ENCODE measurements at places on chromosomes 7 and 10.

- DNase-seq: no peak
These were observed 364.7 kb upstream of the NFE2L3 start for GRCh38 chr7:25787336-25787735.

DNA sequence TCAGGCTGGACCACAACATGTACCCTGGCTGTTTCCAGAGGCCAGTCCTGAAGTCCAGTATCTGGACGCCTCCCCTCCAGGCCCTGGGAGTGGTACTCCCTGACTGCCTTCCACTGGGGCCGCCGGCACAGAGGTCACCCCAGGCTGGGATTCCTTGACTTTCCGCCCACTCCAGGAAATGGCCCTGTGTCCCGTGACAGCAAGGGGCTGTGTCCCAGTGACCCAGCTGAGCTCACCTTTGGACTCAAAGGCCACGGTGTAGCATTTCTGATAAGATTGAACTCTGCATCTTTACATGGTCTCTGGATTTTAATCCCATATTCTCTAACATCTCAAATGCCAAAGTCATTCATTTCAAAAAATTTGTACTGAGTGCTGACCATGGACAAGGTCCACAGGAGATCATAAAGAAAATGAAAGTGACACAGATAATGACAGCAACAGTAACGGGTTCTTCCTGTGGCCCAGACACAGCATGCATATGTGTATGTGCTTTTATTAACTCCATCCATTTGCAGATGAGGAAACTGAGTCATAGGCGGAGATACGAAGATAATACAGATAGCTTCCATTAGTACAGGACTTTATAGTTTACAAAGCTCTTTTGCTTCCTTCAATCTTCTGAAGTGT is 5.4 kb downstream of the ADAMTS14 start:
- no peak for DNase-seq

- DNase-seq: no peak
These were observed 285.5 kb downstream of the TWIST1 start for GRCh38 chr7:18831943-18832342.

- no peak for DNase-seq
These were observed 4.2 kb downstream of the CCL24 start for GRCh38 chr7:75809396-75809795.

- DNase-seq: no peak
These were observed 173.6 kb downstream of the PRKCQ start for GRCh38 chr10:6406220-6407033.

DNA sequence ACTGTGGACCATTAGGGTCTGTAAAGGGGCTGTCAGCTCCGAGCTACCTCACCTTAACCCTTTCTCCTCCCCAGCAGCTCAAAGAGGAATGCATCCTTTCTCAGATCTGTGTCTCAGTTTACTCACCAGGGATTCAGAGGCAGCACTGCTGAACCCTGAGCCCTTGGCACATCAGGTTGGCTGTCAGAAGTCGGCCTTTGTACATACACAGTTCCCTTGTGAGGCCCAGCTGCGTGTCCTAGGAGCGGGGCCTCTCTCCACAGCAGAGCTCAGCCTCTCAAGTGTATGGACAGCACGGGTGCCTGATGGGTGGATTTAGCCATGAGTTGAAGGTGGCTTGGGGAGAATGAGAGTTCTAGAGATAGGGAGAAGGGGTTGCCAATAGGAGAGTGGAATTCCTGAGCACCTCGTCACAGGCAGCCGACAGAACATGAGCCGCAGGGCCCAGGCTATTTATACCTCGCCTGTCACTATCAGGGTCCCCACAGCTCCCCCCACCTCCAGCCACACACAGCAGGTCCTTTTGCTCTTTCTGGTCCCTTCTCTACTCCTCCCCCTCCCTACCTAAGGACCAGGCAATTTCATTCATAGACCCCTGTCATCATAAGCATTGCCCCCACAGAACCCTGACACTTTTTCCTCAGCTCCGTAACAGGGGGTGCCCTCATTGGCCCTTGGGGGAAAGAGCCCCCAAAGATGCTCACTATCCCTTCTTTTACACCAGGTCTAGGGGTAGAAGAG is 2.1 kb upstream of the FLNC start:
- no peak for DNase-seq

DNA sequence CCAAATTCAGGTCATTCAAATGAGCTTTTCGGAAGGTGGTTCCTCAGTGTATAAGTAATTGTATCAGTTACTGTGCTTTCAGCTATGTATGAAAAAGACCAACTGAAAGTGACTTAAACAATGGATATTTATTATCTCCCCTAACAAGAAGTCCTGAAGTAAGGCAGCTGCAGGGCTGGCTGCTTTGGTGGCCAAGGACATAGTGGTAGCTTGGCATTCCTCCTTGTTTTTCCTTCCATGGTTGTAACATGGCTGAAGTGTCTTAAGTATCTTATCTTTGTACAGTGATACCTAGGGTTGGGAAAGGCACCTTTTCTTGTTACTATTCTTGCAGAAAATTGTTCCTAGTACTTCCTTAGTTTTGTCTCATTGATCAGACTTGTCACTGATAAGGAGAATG is 21.4 kb downstream of the EXOC4 start:
- no peak for DNase-seq

GRCh38 chr7:148584154-148584827 is 6.3 kb upstream of the C7orf33 start:
- no peak for DNase-seq

DNA sequence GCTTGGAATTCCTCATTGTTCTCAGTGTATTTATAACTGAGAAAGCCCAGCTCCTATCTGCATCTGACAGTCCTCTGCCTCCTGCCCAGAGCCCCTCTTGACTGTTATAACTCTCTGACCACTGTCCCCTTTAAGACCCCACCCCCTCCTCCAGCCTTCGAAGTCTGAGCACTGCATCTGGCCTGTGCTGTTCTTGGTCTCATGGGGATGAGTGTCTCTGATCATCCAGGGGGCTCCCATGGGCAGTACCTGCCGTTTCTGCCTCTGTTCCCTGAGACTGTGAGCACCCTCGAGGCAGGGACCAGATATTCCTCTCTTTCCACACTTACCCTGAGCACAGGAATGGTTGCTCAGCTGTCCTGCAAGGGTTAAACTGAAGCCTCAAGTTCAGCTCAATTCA is 7.7 kb downstream of the GHRHR start:
- DNase-seq: no peak

- DNase-seq: no peak
These were observed 141.8 kb upstream of the GPR22 start for GRCh38 chr7:107327986-107328569.

GRCh38 chr10:48417374-48417773 is 110.9 kb downstream of the MAPK8 start:
- DNase-seq: no peak

- no peak for DNase-seq
These were observed 613.8 kb downstream of the PHTF2 start for GRCh38 chr7:78412216-78412858.

GRCh38 chr7:85508642-85509410 is 322.0 kb upstream of the SEMA3D start:
- DNase-seq: no peak

DNA sequence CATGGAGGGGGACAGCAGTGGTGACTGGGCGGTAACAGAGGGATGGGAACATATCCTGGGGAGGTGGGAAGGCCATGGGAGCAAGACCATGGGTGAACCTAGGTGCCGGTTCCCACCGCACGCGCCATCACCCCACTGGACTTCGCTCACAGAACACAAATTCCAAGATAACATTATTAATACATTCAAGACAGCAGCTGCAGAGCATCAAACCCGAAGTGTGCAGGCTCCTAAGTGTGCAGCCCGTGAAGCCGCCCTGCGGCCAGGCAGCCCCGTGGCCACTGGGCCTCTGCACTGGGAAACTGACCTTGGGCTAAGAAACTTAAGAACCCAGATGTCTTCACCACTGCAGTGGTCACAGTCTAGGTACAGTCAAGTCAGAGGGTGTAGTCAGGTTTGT is 42.8 kb upstream of the ZRANB1 start:
- no peak for DNase-seq

DNA sequence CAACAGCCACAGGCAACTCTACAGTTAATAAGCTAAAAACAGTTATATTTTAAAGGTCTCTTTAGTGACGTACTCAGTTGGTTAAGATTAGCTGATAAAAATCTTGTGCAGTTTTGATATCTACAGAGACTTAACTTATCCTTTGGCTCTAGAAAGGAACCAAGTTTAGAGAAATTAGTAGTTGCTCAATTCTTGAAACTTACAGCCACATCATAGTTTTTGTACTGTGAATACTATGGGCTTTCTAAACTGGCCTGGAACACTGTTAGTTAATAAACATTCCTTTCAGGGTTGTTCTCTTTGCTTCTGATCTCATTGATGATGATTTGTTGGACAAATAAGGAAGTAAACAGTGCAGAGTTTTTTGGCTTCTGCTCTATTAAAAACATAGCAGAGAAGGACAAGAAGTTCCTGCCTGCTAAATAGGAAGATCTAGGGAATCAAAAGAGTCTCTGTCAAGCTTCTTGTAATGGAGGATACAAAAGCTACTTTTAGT is 73.1 kb downstream of the MKLN1 start:
- no peak for DNase-seq

GRCh38 chr10:10545771-10546170 is 471.9 kb upstream of the CELF2 start:
- no peak for DNase-seq

DNA sequence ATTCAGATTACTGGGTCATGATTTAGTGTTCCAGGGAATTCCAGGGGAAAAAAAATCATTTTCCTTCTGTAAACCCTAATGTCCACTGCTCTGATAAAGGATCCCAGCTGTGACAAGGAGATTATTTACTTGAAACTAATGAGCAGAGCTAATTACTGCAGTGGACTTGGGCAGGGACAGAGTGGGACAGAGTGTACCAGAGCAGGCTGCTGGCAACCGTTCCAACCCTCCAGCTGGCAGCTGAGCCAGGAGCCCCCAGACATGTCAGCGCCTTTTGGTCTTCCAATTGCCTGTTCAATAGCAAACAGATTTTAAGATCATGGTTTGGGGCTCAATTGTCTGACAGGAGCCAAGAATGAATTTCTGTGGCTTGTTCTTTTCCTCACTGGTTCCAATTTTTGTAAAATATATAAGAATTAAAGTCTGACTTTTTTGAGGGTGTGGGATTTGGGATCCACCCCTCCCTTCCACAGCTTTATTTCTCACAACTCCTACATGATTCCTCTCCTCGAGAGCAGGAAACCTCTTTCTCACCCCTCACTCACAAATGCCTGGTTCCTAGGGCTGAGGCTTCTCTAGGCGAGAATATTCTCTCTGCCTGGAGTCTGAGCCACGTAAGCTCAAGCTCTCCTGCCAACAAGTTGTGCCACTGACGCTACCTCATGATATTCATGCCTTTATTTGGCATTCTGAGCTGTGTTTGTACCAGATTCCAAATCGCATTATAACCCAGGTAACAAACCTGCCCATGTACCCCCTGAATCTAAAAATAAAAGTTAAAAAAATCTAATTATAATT is 20.6 kb upstream of the FAM180A start:
- DNase-seq: no peak

DNA sequence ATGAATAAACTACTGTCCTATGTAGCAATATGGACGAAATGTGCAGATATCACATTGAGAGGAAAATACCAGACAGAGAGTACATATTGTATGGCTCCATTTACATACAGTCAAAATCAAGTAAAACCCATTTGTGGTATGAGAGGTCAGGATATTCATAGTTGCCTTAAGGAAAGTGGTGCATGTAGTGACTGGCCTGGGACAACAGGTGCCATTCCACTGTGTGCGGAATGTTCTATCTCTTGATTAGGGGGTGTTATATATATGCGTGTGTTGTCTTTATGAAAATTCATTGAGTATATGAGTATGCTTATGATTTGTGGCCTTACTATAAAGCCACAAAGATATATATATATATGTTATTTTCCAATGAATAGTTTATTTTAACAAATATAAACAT is 964.0 kb downstream of the SORCS3 start:
- no peak for DNase-seq

GRCh38 chr10:119940487-119940886 is 48.0 kb downstream of the SEC23IP start:
- no peak for DNase-seq

DNA sequence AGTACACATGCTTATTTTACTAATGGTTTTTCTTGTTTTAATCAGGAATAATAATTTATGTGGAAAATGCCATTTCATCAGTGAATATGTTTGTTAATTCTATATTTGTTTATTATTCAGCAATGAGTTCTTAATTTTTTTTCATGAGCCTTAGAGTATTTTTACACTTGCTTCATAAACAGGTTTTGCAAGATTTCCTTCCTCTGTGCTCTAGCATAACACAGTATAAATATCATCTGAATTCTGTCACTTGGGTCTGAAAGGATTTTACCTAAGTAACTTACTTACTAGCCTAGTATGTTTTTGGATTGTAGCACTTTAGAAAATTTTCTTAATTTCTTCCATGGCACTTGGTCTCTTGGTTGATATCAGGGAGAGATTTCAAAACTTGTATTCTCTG is 45.8 kb downstream of the GLCCI1 start:
- no peak for DNase-seq

DNA sequence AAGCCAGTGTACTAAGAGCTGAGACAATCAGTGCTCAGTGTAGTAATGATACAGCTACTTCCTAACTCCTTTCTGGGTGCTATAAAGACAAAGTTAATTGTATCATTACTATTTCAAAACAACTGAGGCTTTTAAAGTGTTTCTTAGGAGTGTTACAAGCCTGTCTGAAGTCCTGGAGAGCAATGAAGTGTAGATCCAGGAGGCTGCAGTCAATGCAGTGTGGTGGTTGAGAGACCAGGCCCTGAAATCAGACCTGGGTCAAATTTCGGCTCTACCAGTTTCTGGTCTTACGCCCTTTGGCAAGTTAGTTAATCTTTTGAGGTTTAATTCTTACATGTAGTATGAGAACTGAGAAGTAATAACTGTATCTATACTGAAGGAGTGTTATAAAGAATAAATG is 387.0 kb downstream of the SDK1 start:
- no peak for DNase-seq

DNA sequence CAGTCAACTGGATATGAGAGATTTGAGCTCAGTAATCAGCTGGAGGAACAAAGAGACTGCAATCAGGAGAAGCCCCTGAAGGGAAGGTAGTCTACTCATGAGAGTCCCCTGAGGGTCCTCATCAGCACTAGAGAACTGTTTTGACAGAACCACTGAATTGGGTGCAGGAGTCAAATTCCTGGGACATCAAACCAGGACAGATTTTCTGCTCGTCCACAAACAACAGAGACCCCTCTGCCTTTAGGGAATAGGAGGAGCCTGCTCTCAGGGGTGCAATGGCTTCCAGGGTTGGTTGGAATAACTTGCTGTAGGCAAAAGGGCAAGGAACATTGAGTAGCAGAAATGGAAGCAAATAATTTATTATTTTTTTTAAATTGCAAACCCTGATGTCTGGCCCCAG is 21.9 kb upstream of the NEUROD6 start:
- no peak for DNase-seq

GRCh38 chr10:36351159-36351558 is 709.1 kb upstream of the FZD8 start:
- DNase-seq: no peak

Measured in RWPE2 (cell line).